CD4-positive, alpha-beta memory T cell (primary cell): ENCODE measurements at places on chromosomes 2 and 18.

DNA sequence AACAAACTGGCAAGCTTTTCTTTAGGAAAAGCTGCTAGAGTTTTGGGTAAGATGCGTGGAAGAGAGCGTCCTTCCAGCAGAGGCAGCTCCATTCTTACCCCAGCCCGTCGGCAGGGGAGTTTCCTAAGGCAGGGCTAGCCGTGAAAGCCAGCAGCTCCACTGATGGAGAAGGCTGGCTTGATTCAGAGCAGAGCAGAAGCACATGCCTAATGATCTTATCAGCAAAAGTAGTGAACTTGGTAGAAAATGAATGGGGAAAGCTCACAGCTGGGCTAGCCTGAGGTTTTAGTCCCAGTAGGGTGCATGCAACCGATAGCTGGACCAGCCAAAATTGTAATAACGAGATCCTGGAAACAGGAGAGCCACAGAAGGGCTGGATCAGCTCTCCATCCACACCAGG lies 20.8 kb downstream of the LAMA1 start:
- no peak for DNase-seq

DNA sequence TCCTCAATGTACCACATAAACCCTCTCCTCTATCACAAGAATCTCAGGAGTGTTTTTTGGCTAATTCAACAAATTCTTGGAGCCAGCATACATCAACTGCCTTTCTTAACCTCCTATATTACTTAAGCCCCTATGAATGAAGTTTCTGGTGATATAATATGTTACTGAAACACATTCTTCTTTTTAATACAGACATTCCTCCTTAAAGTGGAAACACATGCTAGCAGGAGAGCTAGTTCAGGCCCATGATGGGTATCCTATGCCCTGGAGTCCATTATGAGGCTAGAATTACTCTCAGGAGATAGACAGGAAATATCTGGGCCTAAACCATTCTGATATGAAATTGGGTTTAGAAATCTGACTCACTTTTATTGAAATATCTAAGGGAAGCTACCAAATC lies 26.6 kb upstream of the RMDN2 start:
- DNase-seq: no peak

GRCh38 chr2:61241266-61241665 lies 79.3 kb downstream of the C2orf74 start:
- DNase-seq: no peak

DNA sequence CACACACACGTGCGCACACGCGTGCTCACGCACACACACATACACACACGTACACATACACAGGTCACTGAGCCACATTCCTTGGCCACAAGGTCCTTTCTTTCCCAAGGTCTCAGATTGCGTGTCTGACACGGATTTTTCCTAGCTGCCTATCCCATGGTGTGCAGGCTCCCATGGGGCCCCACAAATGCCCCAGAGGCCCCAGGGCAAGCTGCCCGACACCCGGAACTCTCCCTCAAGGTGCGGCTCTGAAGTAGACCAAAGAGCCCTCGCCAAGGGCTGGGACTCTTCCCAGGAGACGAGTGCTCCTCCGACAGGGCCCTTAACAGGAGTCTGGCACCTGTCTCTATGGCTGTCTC lies 46.7 kb downstream of the SDC1 start:
- no peak for DNase-seq

- DNase-seq: no peak
Observed at GRCh38 chr18:154151-154550, 4.2 kb upstream of the USP14 start.

DNA sequence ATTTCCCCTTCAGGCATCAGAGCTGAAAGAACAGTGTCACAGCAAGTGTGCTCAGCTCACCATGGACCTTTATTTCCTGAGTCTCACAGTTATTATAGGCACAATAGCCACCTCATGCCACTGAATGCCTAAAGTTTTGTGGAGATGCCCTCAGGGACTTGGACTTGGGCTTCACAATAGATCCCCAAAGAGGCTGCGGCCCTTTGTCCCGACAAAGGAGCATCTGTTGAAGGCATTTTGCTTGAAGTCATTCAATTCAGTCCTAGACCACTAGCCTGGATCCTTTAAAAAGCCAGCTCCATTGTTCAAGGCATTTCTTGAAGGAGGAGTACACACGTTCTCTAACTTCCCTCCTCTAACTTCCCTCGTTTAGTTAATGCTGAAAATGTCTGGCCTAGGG lies 125.4 kb downstream of the DCC start:
- no peak for DNase-seq

GRCh38 chr2:239300242-239300641 lies 100.6 kb downstream of the HDAC4 start:
- DNase-seq: no peak

DNA sequence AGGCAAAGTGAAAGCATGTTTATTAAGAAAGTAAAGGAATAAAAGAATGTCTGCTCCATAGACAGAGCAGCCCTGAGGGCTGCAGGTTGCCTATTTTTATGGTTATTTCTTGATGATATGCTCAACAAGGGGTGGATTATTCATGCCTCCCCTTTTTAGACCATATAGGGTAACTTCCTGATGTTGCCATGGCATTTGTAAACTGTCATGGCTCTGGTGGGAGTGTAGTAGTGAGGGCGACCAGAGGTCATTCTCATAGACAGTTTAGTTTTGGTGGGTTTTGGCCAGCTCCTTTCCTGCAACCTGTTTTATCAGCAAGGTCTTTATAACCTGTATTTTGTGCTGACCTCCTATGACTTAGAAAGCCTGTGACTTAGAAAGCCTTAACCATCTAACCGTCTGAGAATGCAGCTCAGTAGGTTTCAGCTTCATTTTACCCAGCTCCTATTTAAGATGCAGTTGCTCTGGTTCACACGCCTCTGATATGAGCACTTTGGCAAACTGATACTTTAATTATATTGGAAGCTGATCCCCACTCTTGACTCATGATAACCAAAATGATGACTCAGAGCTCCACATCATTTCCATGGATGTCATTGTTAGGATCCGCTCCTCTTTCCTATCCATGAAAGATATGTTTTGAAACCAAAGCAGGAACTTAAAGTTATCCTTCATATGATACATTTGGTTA lies 14.5 kb upstream of the ERMN start:
- DNase-seq: no peak

- DNase-seq: no peak
Observed at GRCh38 chr2:101980368-101980767, 11.4 kb upstream of the IL1R2 start.

GRCh38 chr18:41887100-41887499 lies 67.9 kb upstream of the PIK3C3 start:
- DNase-seq: no peak

DNA sequence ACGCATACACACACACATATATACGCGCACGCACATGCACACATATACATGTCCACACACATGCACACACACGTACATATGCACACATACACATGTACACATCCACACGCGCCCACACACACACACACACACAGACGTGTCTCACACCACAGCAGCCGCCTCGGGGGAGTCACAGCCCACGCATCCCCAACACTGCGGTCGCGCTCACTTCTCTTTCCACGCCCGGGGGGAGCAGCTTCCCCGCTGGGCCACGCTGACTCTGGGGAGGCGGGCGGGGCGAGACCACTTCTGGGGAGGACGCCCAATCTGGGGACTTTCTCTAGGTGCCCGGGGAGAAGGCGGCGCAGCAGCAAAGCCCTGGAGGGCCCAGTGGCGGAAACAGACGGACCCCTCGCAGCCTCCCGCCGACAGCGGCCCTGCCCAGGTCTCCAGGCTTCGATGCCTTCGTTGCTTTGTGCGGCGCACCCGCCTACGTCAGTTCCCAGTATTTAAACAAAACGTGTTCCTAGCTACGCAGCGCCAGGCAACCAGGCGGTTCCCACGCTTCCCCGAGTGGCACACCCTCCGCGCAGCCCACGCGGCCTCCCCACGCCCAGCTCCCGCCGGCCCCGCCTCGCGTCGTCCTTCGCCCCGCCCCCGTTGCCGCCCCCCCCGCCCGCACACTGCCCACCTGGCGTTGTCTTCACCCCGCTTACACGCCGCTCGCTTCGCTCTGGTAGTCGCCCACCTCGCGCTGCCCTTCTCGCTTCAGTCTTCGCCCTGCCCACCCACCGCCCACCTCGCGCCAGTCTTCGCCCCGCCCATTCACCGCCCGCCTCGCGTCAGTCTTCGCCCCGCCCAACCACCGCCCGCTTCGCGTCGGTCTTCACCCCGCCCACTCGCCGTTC lies 810 bp upstream of the RBFA start:
- DNase-seq: peak; percentile 86

DNA sequence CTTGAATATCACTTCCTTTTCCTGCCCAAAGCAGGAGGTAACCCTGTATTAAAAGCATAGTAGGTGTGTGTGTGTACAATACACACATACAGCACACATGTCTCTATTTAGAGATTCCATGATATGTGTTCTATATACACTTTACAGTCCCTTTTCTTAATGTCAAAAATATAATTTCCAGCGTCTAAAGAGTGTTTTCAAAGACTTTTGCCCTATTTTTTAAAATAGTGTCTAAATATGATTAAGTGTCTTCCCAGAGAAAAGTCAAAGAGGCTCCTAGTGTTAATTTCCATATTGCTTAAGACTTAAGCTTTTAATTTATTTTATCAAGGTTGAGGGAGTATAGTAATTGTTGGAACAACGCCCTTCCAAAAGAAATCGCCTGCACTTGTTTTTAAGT lies 420.3 kb upstream of the POU3F3 start:
- no peak for DNase-seq

GRCh38 chr2:102915128-102915527 lies 153.3 kb downstream of the TMEM182 start:
- DNase-seq: no peak

DNA sequence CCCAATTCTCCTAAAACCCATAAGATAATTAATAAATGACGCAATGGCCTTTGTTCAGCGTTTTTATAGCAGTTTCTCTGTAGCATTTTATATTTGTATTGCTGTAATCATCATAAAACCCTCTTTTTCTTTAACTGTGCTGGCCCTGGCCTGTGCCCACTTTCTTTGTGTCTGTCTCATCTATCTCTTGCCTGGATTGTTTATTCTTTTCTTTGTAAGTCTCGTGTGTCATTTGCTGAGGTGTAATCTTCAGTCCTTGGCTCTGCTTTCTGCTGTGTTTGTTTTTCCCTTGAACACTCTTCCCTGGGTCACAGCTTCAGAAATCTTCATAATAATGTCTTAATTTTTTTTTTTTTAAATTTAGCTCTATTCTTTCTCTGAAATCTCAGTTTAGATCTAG lies 525.8 kb upstream of the LINC00305 start:
- no peak for DNase-seq

- no peak for DNase-seq
Observed at GRCh38 chr2:215537611-215538010, 101.7 kb upstream of the FN1 start.

- no peak for DNase-seq
Observed at GRCh38 chr2:71581026-71581425, 127.7 kb downstream of the DYSF start.

GRCh38 chr18:2970344-2970743 lies 42.6 kb downstream of the LPIN2 start:
- DNase-seq: no peak
